SK-N-SH (cell line): ENCODE measurements at places on chromosomes 5 and 9. TPM values are rescaled to one million over a fixed set of nuclear protein-coding genes. Genes with fewer than 3 reads are reported as not detected.

DNA sequence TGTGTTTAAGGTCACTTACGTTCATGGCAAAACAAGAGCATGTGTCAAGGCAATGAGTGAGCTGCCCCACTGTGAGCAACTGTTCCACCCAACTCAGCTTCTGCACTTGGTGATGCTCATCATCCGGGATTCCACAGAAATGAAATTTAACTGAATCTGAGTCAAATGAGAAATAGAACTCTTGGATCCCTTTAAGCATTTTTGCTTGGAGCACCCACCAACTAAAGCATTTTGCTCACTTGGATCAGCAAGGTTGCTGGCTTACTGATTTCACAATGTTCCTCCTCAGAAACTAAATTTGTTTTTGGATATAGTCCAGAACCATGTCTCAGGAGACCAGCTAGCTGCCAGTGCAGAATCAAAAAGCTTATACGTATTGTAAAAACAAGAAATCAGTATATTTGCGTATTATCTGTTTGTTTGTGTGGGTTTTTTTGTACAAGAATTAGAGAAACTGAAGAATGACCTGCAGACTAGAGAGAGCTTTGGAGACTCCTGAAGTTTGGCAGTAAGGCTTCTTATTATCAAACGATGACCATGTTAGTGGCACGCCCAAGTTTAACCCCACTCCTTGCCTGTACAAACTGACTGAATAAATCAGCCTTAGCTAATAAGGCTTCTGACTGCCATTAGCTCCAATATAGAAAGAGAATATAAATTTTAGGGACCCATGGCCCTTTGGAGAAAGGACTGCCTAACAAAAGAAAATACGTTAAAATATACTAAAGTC, 153.8 kb upstream of the FST start:
- no peak overlapping the region for H3K27ac ChIP-seq
- no peaks in the 10 kb centered on the region; the same call in 1 of the 2 replicates for H3K4me1 ChIP-seq
- no peaks in the 10 kb centered on the region for H3K27me3 ChIP-seq
- no peaks in the 10 kb centered on the region for H3K36me3 ChIP-seq
- H3K4me3 ChIP-seq, result no peak overlapping the region
- no peak for DNase-seq

DNA sequence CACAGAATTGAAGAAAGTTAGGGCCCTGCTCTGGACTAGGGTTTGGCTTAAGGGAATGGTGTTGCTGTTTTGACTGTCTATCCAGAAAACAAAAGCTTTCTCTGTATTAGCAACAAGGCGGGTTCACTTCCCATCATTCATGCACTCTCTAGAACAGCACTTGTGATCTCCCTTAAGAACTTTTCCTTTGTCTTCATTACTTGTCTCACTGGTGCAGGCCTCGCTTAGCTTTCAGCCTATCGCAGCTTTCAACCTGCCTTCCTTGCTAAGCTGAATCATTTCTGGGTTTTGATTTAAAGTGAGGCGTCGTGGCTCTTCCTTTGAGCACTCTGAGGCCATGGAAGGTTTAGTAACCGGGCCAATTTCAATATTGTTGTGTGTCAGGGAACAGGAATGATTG, 35.2 kb upstream of the LPCAT1 start:
- H3K4me1 ChIP-seq, result no peaks in the 10 kb centered on the region
- no peak overlapping the region for H3K27ac ChIP-seq
- 0 out of 2 replicates have a peak, but pooled peaks cover under 1% of the 10 kb centered on the region for H3K27me3 ChIP-seq
- H3K4me3 ChIP-seq, result no peak overlapping the region

GRCh38 chr9:91732187-91733005, 217.6 kb downstream of the ROR2 start:
- H3K4me1 ChIP-seq, result no peaks in the 10 kb centered on the region
- H3K27ac ChIP-seq, result no peak overlapping the region
- no peak for DNase-seq
- no peaks in the 10 kb centered on the region for H3K36me3 ChIP-seq
- no peaks in the 10 kb centered on the region; the same call in 1 of the 2 replicates for H3K27me3 ChIP-seq

- H3K36me3 ChIP-seq, result no peaks in the 10 kb centered on the region
- H3K4me1 ChIP-seq, result peaks cover 8% of the 10 kb centered on the region; the same call in 1 of the 2 replicates
- H3K27ac ChIP-seq, result no peak overlapping the region
Measured at GRCh38 chr5:78926252-78926651, 58.9 kb downstream of the ARSB start.

DNA sequence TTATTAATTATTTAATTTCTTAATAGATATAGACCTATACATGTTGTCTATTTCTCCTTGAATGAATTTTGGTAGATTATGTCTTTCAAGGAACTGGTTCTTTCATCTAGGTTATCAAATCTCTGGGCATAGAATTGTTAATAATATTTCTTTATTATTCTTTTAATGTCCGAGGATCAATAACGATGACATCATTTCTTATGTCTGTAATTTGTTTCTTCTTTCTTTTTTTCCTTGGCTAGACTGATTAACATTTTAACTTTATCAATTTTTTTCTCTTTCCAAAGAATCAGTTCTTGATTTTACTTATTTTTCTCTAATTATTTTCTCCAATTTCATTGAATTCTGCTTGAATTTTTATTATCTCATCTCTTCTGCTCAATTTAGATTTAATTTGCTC, 156.0 kb downstream of the ISL1 start:
- no peak overlapping the region for H3K4me3 ChIP-seq
- no peaks in the 10 kb centered on the region for H3K27me3 ChIP-seq
- DNase-seq, result no peak
- H3K4me1 ChIP-seq, result no peaks in the 10 kb centered on the region; the same call in 1 of the 2 replicates
- H3K36me3 ChIP-seq, result no peaks in the 10 kb centered on the region

DNA sequence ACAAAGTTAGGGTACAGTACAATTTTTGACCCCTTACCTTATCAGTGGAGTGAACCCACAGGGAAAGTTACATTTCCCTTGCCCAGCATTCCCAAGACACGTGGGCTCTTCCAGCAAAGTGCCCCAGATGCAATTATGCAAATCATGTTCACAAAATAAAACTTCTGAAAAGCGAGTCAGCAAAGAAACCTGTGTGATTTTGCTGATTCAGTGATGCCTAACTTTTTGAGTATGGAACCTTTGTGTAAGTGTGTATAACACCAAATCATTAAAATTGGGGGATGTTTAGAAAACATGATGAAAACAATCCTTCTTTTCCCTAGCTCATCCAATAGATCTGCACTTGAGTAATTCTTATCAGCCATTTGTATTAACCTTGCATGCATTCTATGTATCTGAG, 52.6 kb downstream of the SH3RF2 start:
- DNase-seq, result no peak
- H3K27ac ChIP-seq, result no peak overlapping the region
- no peaks in the 10 kb centered on the region for H3K27me3 ChIP-seq
- H3K36me3 ChIP-seq, result no peaks in the 10 kb centered on the region
- no peaks in the 10 kb centered on the region for H3K4me1 ChIP-seq

DNA sequence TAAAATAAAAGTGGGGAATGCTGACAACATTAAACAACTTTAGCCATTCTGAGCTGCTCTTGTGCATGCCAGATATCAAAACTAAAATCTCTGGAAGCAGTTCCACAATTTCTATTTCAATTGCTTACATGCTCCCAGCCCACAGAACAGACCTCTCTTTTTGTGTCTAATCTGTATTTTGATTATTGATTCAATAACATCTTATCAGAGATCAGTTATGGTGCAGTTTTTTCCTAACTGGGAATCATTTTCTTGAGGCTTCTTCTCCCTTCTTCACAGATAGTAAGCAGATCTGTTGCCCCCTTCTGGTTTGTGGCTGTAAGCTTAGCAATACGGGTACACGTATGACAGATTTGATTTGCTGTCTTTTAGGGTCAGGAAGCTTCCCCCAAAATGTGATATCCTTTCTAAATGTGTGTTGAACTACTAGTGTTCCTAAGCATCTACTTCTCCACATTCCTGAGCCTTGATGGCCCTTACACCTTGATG, 39.4 kb downstream of the MRPS27 start:
- no peak overlapping the region; the same call in 1 of the 2 replicates for H3K4me3 ChIP-seq
- peak; percentile 37 for DNase-seq
- H3K4me1 ChIP-seq, result peaks cover 33% of the 10 kb centered on the region
- no peaks in the 10 kb centered on the region for H3K27me3 ChIP-seq

DNA sequence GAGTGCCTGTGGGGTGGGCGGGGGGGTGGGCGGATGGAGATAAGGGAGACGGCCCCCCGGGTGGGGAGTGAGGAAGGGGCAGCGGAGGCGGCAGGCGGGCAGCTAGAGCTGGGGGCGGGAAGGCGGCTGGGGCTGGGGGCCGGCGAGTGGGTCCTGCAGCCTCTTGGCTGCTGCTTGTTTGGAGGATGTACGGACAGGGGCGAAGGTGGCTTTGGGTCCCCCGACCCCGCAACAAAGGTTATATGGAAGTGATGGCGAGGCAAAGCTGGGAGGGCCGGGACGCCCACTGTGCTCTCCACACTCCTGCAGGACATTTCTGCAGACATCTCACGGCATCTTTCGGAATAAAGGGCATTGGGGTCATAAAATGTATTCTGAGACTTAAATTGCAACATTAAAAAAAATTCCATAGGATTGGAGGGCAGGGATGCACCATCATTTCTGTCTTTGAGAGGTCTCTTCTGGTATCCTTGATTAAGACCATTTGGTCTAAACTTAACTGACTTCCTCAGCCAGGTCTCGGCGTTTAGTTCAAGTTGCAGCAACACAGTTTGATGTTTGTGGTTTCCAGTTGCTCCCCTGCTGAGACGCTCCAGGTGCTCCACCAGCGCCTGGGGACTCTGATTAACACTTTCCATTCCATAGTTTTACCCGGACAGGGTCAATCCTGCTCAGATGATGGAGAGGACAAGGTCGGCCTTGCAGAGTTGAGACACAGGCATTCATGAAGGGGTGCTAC, 101.6 kb upstream of the SSBP2 start:
- peaks cover 64% of the 10 kb centered on the region for H3K4me1 ChIP-seq
- H3K36me3 ChIP-seq, result no peaks in the 10 kb centered on the region
- H3K27ac ChIP-seq, result peak overlapping the region; percentile 99
- peak; percentile 59 for DNase-seq

GRCh38 chr9:78296201-78296892, 578 bp upstream of the PSAT1 start:
- H3K27me3 ChIP-seq, result no peaks in the 10 kb centered on the region
- DNase-seq, result peak; percentile 63
- peaks cover 9% of the 10 kb centered on the region for H3K36me3 ChIP-seq
- peak overlapping the region; percentile 92 for H3K4me3 ChIP-seq
- H3K4me1 ChIP-seq, result peaks cover 21% of the 10 kb centered on the region; the same call in 1 of the 2 replicates

- no peaks in the 10 kb centered on the region for H3K36me3 ChIP-seq
- DNase-seq, result no peak
- no peak overlapping the region for H3K4me3 ChIP-seq
- no peak overlapping the region for H3K27ac ChIP-seq
Measured at GRCh38 chr5:178644826-178645545, 18.1 kb upstream of the CLK4 start.

GRCh38 chr9:106738109-106738508, 124.9 kb upstream of the ZNF462 start:
- H3K4me3 ChIP-seq, result no peak overlapping the region
- H3K4me1 ChIP-seq, result no peaks in the 10 kb centered on the region
- no peaks in the 10 kb centered on the region for H3K36me3 ChIP-seq

DNA sequence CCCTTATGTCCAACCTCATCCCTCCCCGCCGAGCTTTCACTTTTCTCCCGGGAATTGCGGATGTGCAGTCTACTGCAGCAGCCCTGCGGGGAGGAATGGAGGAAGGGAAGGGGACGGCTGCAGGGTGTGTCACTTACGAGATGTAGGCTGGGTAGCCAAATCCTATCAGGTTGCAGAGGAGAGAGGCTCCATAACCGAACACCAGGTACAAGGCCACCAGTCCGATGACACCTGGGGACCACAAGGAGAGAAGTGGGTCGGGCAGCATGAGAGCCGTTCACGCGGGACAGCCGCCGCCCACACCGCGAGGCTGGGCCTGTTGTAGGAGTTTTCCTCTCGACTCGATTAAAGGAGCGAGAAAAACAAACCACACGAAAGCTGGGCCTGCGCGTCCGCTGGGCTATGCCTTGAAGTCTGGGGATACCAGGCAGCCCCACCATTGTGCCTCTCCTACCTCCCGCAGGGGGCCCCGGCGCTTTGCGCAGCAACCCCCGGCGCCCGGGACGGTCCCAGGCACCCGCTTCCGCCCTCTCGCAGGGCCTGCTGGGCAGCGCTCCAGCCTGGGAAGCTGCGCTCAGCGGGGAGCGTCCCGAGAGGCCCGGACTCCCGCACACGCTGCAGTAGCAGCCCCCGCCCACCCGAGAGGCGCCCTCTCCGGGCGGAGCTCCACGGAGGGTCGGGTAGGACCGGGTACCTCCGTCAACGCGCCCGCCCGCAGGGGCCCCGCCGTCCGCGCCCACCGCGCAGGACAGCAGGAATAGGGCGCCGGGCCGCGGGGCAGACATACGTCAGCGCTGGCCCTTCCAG, 798 bp downstream of the REEP5 start:
- H3K27me3 ChIP-seq, result no peaks in the 10 kb centered on the region
- peaks cover 27% of the 10 kb centered on the region for H3K36me3 ChIP-seq
- peak; percentile 90 for DNase-seq
- peak overlapping the region; percentile 92 for H3K27ac ChIP-seq

DNA sequence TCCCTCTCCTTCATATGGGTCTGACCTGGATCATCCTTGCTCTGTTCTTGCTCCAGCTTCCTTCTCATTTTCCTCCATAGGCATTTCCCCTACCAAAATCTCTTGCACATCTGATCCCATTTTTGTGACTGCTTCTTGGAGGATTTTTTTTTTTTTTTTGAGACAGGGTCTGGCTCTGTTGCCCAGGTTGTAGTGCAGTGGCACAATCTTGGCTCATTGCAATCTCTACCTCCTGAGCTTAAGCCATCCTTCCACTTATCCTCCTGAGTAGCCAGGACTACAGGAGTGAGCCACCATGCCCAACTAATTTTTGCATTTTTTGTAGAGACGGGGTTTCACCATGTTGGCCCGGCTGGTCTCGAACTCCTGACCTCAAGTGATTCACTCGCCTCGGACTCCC, 10.5 kb upstream of the JMY start:
- H3K4me3 ChIP-seq, result no peak overlapping the region
- H3K27ac ChIP-seq, result no peak overlapping the region
- DNase-seq, result no peak

GRCh38 chr5:75366787-75367186, 29.8 kb downstream of the HMGCR start:
- no peaks in the 10 kb centered on the region for H3K27me3 ChIP-seq
- H3K36me3 ChIP-seq, result no peaks in the 10 kb centered on the region
- peaks cover 7% of the 10 kb centered on the region; the same call in 1 of the 2 replicates for H3K4me1 ChIP-seq
- no peak for DNase-seq
- no peak overlapping the region for H3K4me3 ChIP-seq

- no peaks in the 10 kb centered on the region for H3K36me3 ChIP-seq
- no peaks in the 10 kb centered on the region for H3K27me3 ChIP-seq
- H3K4me3 ChIP-seq, result no peak overlapping the region
- H3K4me1 ChIP-seq, result no peaks in the 10 kb centered on the region
- H3K27ac ChIP-seq, result no peak overlapping the region
- DNase-seq, result peak; percentile 38
Measured at GRCh38 chr5:102341681-102342288, 45.7 kb upstream of the SLCO4C1 start.

DNA sequence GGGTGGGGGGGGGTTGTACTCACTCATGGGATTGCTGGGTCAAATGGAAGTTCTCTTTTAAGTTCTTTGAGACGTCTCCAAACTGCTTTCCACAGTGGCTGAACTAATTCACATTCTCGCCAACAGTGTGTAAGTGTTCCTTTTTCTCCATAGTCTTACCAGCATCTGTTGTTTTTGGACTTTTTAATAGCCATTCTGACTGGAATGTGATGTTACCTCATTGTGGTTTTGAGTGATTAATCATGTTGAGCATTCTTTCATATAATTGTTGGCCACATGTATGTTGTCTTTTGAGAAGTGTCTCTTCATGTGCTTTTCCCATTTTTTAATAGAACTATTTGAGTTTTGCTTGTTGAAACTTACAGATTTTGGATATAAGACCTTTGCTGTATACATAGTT, 94.9 kb upstream of the PLPPR1 start:
- H3K4me1 ChIP-seq, result no peaks in the 10 kb centered on the region
- no peak for DNase-seq
- H3K27me3 ChIP-seq, result no peaks in the 10 kb centered on the region
- H3K27ac ChIP-seq, result no peak overlapping the region

IL13 gene
- 0.05 and 0.08 TPM in 2 replicates for polyA plus RNA-seq

CDKN2B gene
- polyA plus RNA-seq, result 6.3 and 6.4 TPM in 2 replicates

DENND1A gene
- 19.8 and 25.4 TPM in 2 replicates for polyA plus RNA-seq
